ENCODE measurements at places on chromosomes 7 and 10.

DNA sequence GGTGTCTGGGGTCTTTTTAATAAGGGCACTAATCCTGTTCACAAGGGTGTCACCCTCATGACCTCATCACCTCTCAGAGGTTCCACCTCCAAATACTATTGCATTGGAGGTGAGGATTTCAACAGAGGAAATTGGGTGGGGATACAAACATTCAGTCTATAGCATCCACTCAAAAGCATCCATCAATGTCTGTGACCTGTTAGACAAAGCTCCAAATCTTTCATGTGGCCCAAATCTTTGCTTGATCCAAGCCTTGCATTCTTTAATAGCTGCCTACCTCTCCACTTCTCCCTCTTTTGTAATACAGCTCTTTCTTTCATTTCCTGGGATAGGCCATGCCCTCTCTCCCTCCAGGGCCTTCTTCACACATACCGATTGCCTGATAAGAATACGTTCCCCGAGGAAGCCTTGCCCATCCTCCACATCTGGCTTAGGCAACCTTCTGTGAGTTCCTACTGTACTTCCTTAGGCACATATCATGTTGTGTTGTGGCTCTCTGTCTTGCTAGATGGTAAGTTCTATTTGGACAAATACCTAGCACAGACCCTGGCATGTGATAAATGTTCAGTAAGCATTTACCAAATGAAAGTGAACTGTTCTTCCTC is 66.1 kb downstream of the CREM start:
- DNase-seq = no peak

GRCh38 chr7:137096607-137097006 is 228.2 kb downstream of the CHRM2 start:
- DNase-seq = no peak

DNA sequence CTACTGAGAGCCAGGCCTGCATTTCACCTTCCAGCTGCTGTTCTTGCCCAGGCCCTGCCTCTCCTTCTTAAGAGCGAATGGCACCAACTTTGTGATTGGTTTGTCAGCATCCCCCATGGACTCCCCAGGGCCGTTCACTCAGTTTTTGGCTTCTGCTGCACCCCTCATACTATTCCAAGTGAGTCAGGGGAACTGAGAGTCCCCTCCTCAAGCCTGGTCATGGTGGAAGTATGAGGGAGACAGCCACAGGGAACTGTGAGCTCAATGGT is 62.4 kb upstream of the ANTXRL start:
- no peak for DNase-seq

- no peak for DNase-seq
Observed at GRCh38 chr7:114148779-114149178, 230.0 kb upstream of the PPP1R3A start.

DNA sequence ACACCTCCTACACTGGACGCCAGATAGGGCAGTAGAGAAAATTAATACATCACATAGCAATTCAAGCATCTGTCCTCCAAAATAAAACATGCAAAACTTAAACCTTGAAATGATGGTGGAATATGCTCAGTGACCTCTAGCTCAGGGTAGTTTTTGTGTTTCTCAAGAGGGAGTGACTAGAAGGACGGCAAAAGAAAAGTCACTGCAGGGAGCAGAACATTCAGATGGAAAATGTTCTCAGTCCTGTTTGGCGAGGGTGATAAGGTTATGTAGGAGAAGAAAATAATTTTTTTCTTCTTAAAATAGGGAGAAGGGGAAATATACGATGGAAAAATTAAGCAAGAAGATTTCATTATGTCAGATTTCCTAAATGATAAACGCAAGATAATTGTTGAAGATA is 50.9 kb downstream of the APBB1IP start:
- DNase-seq = no peak

- no peak for DNase-seq
Observed at GRCh38 chr10:15739254-15739970, 19.7 kb upstream of the ITGA8 start.

DNA sequence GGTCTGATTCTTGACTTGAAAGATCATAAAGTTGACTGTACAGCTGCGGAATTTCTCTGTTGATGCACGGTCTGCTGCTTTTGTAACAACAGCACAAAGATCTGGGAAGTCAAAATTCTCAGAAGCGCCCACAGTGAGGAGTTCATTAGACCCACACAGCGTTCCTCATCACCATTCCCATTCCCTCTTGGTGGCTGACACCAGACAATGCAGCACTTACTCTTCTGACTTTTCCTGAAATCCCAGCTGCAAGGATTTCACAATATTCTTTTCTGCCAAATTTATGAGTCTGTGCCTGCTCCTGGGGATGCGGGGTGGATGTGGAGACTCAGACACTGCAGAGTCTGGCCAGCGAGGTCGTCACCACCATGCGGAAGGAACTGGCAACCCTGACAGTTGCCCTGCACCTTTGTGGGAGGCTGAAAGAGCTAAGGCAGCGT is 233.9 kb downstream of the FANK1 start:
- DNase-seq = no peak

GRCh38 chr7:14767716-14768425 is 134.7 kb downstream of the DGKB start:
- no peak for DNase-seq

GRCh38 chr7:148056406-148056805 is 534.2 kb upstream of the C7orf33 start:
- no peak for DNase-seq

DNA sequence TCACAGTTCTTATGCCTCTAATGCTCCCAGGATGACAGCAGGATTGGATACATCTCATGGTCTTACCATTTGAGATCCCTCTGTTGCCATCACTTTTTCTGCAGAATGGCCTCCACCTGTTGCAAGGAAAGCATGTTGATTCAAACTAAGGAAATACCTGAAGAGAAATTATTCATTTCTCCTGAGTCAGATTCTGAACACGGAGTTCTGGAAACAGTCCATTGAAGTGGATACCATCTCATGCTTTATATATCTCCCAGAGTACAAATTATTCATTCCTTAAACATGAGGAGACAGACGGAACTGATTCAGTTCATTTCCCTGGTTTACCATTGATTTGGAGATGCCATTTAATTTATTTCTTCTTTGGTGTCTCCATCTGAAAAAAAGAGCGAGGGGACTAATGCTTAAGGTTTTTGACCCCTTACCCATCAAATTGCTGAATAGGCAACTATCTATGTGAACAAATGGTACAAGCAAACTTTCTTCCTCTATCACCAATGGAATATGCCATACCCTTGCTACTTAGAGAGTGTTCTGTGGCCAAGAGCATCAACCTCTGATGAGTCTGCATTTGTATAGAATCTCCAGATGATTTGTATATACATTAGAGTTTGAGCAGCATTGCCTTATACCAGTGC is 305.0 kb upstream of the LRGUK start:
- DNase-seq = no peak

DNA sequence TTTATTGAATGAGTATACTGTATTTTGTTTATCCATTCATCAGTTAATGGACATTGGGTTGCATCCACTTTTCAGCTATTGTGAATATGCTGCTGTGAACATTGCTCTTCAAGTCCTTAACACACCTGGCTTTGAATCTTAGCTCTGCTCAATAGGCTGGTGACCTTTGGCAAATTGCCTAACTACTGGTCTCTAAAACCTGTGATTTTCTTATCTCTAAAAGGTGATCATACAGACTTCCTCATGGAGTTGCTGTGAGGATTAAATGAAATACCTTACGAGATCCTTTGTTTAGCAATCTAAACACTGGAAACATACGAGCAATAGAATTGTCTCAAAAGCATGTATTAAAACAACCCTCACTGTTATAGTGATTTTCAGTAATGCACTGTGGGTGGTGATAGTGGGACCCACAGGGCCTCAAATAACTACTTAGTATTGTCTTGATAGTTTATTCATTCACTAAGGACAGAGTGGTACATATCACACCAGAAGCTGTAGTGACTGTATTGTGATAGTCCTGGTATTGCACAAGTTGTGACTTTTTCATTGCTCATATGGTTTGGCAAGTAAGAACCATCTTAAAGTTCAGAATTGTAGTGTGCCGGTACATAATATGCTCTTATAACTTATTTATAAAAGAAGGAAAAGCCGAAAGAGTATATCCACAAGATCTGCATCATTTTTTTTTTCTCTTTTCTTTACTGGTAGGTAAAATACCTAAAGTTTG is 257.6 kb downstream of the EXOC4 start:
- DNase-seq = no peak

DNA sequence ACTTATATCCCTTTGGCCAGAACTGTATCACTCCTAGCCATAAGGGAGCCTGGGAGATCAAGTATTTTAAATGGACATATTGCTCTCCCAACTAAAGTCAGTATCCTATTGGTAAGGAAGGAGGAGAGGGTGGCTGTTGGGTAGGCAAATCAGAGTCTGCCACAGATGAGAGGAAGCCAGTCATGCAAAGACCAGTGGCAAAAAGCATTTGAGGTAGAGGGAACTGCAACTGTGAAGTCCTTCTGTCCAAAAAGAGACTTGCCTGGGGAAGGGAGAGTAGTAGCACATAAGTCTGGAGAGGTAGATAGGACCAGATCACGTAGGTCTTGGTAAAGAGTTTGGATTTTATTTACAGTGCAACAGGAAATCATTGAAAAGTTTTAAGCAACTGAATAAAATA is 8.8 kb upstream of the CCNJ start:
- DNase-seq = no peak

- DNase-seq = no peak
Observed at GRCh38 chr10:95500649-95501048, 60.5 kb downstream of the SORBS1 start.

DNA sequence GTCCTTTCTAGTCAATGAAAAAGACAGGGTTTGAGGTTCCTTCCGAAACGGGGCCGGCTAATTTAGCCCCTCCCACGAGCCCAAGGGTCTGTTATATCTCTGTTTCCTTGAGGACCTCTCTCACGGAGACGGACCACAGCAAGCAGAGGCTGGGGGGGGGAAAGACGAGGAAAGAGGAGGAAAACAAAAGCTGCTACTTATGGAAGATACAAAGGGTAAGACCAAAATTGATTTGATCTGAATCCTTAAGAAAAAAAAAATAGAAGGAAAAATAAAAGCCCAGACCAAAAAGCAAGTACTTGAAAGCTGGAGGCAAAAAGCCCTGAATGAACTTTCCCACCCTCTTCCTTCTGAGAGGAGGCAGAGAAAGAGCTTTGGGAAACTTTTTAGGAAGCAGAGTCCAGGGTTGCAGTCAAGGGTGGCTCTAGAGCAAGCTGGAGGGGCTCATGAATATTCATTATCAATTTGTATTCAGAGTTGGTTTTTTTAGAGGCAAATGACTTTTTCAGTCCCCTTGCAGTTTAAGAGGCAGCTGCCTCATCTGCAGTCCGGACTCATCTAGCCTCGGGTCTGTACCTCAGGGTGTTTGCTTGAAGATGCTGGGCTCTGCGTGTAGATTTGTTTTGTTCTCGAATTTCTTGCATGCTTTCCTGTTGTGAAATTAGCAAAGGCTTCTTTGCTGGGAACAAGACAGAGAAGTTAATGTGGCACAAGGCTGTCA is at the start of gene ENTPD1:
Gene ENTPD1, plus strand, starts transcription at position 123 of the 721 bp plus-strand sequence. Its CDS starts 77 bp downstream, at position 200.
- no peak for DNase-seq

GRCh38 chr10:116692225-116692624 is 50.1 kb downstream of the HSPA12A start:
- DNase-seq = no peak

- DNase-seq = no peak
Observed at GRCh38 chr7:25659841-25660240, 431.6 kb upstream of the NPVF start.

- no peak for DNase-seq
Observed at GRCh38 chr7:90459888-90460287, 9.6 kb upstream of the PTTG1IP2 start.

DNA sequence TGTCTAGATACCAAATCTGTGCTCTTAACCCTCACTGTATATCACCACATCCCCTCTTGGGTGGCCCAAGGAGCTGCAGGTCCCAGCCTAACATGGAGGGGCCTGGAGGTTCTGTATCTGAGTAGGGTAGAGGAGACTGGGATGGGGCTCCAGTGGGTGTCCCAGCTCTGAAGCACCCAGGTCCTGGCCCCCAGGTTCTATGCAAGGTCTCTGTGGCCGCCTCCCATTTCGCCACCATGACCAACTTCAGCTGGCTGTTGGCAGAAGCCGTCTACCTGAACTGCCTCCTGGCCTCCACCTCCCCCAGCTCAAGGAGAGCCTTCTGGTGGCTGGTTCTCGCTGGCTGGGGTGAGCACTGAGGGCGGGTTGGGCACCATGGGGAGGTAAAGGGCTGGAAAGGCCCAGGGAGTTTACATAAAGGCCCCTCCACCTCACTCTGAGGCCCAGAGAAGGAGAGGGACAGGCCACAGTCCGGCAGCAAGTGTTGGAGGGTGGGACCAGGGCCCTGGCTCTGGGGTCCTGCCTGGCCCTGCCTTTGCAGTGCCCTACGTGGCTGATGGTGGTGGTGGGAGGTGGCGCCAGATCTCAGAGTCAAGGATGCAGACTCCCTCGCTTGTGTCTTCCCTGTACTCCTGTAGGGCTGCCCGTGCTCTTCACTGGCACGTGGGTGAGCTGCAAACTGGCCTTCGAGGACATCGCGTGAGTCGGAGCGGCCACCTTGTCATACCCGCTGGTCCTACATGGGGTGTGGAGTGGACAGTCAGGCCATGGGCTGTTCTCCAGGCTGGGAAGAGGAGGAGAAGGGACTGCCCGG is 10.2 kb downstream of the GHRHR start:
- DNase-seq = no peak

- DNase-seq = peak; percentile 14
Observed at GRCh38 chr7:105015390-105015965, 1.5 kb downstream of the KMT2E start.

GRCh38 chr10:73113551-73113950 is 3.3 kb downstream of the NUDT13 start:
- no peak for DNase-seq

DNA sequence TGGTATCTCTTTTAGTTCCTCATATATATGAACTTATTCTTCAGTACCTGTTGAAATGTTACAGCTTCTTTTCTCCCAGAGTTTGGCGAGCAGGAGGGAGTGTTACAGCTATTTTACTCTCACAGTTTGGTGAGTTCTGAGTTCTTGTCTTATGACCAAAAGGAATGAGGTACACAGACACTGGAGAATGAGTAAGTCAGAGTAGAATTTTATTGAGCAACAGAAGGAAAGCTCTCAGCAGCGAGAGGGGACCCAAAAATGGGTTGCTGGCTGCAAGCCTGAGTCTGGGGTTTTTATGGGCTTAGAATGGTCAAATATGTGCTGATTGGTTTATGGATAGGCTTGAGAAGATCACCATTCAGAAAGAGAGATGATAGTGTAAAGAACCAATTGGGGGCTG is 175.2 kb downstream of the CDK14 start:
- no peak for DNase-seq

- no peak for DNase-seq
Observed at GRCh38 chr10:17857040-17857439, 47.9 kb downstream of the MRC1 start.

- DNase-seq = no peak
Observed at GRCh38 chr7:29765490-29765889, 40.8 kb upstream of the WIPF3 start.

DNA sequence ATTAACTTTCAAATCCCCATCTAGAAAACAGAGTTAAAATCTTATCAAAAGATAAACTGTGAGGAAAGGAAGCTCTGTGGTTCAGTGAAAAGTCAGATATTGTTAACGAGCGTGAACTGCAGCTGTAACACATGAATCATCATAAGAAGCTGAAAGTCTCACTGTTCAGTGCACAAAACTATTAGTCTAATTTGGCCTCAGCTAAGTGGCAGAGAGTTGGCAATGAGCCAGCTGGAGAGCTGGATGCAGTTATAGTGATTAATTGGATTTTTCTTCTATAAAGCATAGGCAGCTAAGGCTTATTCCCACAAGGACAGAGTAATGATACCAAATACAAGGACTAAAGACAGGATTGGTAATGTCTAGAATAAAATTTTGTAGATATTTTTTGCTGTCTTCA is 101.1 kb upstream of the ABCB5 start:
- DNase-seq = no peak

GRCh38 chr7:100582041-100582579 is 3.8 kb downstream of the LRCH4 start:
- DNase-seq = no peak
